Activated T-helper 17 cell treated with anti-CD3 and anti-CD28 coated beads, Interleukin-2, amount 50 U/mL, for 72 hours (primary cell): ENCODE measurements at places on chromosomes 4 and X. TPM values are rescaled to one million over a fixed set of nuclear protein-coding genes. Genes with fewer than 3 reads are reported as not detected.

GRCh38 chr4:5747738-5748375 lies 36.9 kb downstream of the EVC start:
- H3K4me1 ChIP-seq: no peaks in the 10 kb centered on the region
- no peak for ATAC-seq
- H3K27ac ChIP-seq: no peak overlapping the region
- no peak overlapping the region for H3K4me3 ChIP-seq

DNA sequence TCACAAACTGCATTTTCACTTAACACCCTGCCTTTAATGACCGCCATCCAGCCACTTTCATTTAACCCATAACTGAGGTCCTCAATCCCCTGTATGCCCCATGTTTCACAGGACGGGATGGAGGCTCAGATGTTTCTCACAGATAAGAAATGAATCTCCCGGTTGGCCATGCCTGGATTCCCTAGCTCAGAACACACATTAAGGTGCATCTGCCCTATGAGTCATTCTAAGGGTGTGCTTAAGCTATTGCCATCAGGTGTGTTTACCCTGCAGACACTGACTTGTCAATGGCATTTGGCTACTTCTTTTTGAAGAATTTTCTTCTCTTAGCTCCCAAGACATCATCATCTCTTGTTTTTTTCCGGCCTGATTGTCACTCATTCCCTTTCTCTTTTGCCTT lies 222.6 kb upstream of the SMIM31 start:
- no peak overlapping the region for H3K27ac ChIP-seq
- no peaks in the 10 kb centered on the region for H3K27me3 ChIP-seq
- H3K36me3 ChIP-seq: no peaks in the 10 kb centered on the region
- ATAC-seq: no peak
- no peak overlapping the region for H3K4me3 ChIP-seq
- H3K4me1 ChIP-seq: no peaks in the 10 kb centered on the region

GRCh38 chr4:38101563-38101962 lies 141.4 kb downstream of the PTTG2 start:
- ATAC-seq: no peak
- peaks cover 81% of the 10 kb centered on the region for H3K36me3 ChIP-seq
- H3K4me3 ChIP-seq: no peak overlapping the region
- H3K27me3 ChIP-seq: no peaks in the 10 kb centered on the region

GRCh38 chr4:143762511-143762910 lies 62.0 kb upstream of the FREM3 start:
- no peak for ATAC-seq
- H3K36me3 ChIP-seq: no peaks in the 10 kb centered on the region
- H3K27me3 ChIP-seq: no peaks in the 10 kb centered on the region
- no peak overlapping the region for H3K27ac ChIP-seq
- no peak overlapping the region for H3K4me3 ChIP-seq

DNA sequence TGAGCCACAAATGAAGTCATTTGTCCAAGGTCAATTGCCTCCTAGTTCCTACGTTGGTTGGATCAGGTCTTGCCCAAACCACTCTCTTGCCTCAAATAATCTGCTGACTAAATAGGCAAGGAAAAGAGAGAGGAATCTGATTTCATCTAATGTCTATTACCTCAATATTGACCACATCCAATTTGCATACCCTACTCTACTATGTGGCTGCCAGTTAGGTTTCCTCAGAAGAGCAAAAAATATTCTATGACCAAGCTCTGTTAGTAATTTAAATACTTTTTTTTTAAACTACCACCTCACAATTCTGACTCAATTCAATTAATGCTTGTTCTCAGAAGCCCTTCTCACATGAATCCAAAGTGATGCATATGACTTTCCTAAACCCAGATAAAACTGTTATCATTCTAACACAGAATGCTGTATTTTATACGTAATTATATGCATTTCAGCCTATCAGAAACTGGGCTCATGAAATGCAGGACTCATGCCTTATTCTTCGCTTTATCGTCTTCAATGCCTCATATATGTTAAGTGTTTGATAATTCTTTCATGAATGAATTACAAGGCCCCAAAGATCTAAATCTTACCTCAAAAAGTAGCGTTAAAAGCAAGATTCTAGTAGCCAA lies 98.6 kb downstream of the HUWE1 start:
- H3K36me3 ChIP-seq: peaks cover 100% of the 10 kb centered on the region
- H3K27me3 ChIP-seq: no peaks in the 10 kb centered on the region
- peak; percentile 59 for ATAC-seq
- no peak overlapping the region for H3K27ac ChIP-seq
- no peak overlapping the region for H3K4me3 ChIP-seq
- H3K4me1 ChIP-seq: peaks cover 4% of the 10 kb centered on the region

GRCh38 chr4:72205831-72206230 lies 174.0 kb downstream of the NPFFR2 start:
- no peaks in the 10 kb centered on the region for H3K36me3 ChIP-seq
- no peak overlapping the region for H3K4me3 ChIP-seq
- ATAC-seq: no peak

- ATAC-seq: peak; percentile 60
- no peaks in the 10 kb centered on the region for H3K36me3 ChIP-seq
- H3K27me3 ChIP-seq: no peaks in the 10 kb centered on the region
- H3K4me1 ChIP-seq: peaks cover 8% of the 10 kb centered on the region
- no peak overlapping the region for H3K4me3 ChIP-seq
Measured at GRCh38 chr4:145523117-145523516, 41.5 kb downstream of the SMAD1 start.

GRCh38 chr4:112894951-112895350 lies 154.5 kb upstream of the ANK2 start:
- H3K4me1 ChIP-seq: no peaks in the 10 kb centered on the region

GRCh38 chrX:105758754-105759153 lies 63.6 kb upstream of the NRK start:
- H3K27ac ChIP-seq: no peak overlapping the region
- no peaks in the 10 kb centered on the region for H3K27me3 ChIP-seq
- no peaks in the 10 kb centered on the region for H3K4me1 ChIP-seq

DNA sequence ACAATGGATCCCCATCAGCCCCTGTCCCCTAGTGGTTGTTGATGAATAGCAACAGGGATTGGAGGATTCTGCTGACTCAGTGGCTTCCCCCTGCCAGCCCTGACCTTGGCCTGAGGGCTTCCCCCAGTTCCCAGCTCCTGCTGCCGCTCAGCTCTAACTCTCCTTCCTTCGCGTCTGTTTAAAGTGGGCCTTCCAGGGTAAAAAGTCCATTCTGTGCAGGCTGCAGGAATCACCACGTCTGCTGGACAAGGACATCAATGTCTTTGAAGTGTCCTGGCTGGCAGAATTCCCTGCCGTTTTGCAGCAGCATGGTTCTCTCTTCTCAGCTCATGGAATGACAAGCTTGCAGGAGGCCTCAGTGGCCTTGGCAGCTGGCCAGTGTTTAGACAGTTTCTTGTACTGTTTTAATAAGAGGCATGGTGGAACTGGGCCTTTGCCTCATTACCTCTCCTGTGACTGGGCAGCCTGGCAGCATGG lies 152.5 kb upstream of the STX18 start:
- H3K27me3 ChIP-seq: no peaks in the 10 kb centered on the region
- H3K27ac ChIP-seq: no peak overlapping the region
- ATAC-seq: no peak
- H3K4me3 ChIP-seq: no peak overlapping the region

- H3K36me3 ChIP-seq: peaks cover 21% of the 10 kb centered on the region
- no peaks in the 10 kb centered on the region for H3K27me3 ChIP-seq
- no peaks in the 10 kb centered on the region for H3K4me1 ChIP-seq
Measured at GRCh38 chrX:130902783-130903613, at the start of gene ENOX2. ENOX2 (minus strand) TSS chrX:130903209; CDS start chrX:130703216, 199,993 bp downstream.

GRCh38 chr4:53656421-53656981 lies 65.2 kb upstream of the LNX1 start:
- ATAC-seq: no peak
- H3K4me3 ChIP-seq: no peak overlapping the region
- H3K27me3 ChIP-seq: peaks cover 10% of the 10 kb centered on the region
- H3K36me3 ChIP-seq: no peaks in the 10 kb centered on the region

DNA sequence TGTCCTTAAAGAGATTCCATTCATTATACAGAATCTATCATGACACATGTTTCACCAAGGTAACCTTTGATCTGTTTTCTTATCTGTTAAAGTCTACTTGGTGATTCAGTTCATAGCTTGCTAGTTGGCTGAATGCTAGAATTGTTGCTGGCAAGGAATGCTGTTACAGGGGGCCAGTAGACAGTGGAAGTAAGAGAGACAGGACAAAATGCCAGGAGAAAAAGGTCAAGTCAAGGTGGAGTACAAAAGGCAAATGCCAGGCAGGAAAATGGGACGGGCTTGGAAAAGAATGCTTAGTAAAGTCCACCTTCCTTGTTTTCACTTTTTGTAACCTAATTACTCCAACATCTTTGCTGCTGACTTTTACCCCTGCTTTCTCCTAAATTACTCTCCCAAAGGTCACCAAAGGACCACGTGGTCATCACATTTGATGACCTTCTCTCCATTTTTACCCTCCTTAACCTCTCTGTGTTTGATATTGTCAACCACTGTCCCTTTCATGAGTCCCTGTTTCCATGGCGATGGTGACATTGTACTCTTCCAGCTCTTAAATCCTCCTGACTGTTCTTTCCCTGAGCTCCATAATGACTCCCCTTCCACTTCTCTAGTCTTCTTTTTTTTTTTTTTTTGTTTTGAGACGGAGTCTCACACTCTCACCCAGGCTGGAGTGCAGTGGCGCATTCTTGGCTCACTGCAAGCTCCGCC lies 24.5 kb upstream of the TAPT1 start:
- H3K27ac ChIP-seq: no peak overlapping the region
- ATAC-seq: no peak
- peaks cover 11% of the 10 kb centered on the region for H3K36me3 ChIP-seq
- peaks cover 4% of the 10 kb centered on the region for H3K4me1 ChIP-seq
- H3K4me3 ChIP-seq: no peak overlapping the region
- H3K27me3 ChIP-seq: no peaks in the 10 kb centered on the region

GRCh38 chr4:52103319-52103718 lies 52.2 kb downstream of the SPATA18 start:
- no peaks in the 10 kb centered on the region for H3K27me3 ChIP-seq
- no peaks in the 10 kb centered on the region for H3K36me3 ChIP-seq
- no peak overlapping the region for H3K4me3 ChIP-seq
- no peak overlapping the region for H3K27ac ChIP-seq
- no peak for ATAC-seq
- no peaks in the 10 kb centered on the region for H3K4me1 ChIP-seq

DNA sequence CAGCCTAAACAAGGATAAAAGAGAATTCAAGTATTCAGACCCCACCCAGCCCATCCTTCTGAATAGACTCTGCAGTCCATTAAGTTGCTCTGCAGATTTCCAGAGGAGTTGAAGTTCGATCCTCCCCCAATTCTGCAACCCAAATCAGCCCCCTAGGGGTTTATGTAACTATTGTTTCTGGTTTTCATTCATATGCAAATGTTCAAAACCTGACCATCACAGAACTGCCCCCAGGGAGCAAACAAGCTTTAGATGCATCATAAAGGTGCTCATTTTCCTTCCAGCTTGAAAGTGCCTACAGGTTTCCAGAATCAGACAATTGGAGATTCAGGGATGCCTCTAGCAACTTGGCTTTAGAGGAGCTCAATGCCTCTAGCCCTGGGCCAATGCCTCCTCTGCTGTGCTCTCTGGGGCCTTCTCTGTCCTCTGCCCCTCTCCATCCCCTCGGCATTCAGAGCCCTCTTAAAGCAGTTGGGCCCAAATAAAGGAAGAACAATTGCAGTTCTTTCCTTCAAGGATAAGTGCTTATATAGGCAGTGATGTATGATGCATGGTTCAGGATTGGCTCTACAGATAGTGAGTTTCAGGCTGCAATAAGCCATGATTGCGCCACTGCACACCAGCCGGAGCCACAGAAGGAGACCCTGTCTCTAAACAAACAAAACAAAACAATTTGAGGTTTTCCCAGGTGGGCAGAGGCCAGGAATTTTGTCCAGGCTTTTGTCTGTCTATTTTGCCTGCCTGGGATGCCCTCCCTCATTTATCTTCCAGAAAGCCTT lies 23.5 kb upstream of the SPINK2 start:
- H3K4me1 ChIP-seq: no peaks in the 10 kb centered on the region
- H3K36me3 ChIP-seq: no peaks in the 10 kb centered on the region
- H3K27ac ChIP-seq: no peak overlapping the region
- H3K4me3 ChIP-seq: no peak overlapping the region

- H3K27ac ChIP-seq: no peak overlapping the region
- peaks cover 4% of the 10 kb centered on the region for H3K27me3 ChIP-seq
- no peaks in the 10 kb centered on the region for H3K36me3 ChIP-seq
- ATAC-seq: no peak
- peaks cover 4% of the 10 kb centered on the region for H3K4me1 ChIP-seq
- H3K4me3 ChIP-seq: no peak overlapping the region
Measured at GRCh38 chr4:147576084-147576483, 41.1 kb upstream of the TMEM184C start.

GRCh38 chr4:132297346-132297745 lies 851.7 kb upstream of the PCDH10 start:
- no peak overlapping the region for H3K27ac ChIP-seq
- H3K27me3 ChIP-seq: no peaks in the 10 kb centered on the region
- no peak for ATAC-seq
- no peaks in the 10 kb centered on the region for H3K36me3 ChIP-seq
- no peak overlapping the region for H3K4me3 ChIP-seq

DNA sequence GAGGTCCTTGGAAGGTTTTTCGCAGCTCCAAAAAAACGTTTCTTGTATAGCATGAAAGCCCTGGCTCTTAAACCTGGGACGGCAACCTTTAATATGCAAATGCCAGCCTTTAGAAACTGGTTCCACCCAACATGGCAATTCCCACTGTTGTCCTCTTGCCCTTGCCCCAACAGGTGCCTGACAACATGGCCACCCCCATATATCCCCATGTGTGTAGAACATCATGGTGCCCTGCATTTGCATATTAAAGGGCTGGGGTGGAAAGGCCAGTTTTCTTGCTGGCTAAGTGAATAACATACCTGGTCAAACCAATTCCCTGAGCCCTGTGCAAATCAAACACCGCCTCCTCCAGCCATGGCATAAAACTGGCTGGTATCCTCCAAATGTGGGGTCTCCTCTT lies 26.0 kb upstream of the GLRA3 start:
- H3K4me3 ChIP-seq: no peak overlapping the region
- no peak for ATAC-seq
- H3K36me3 ChIP-seq: no peaks in the 10 kb centered on the region
- H3K27ac ChIP-seq: no peak overlapping the region
- H3K27me3 ChIP-seq: no peaks in the 10 kb centered on the region

DNA sequence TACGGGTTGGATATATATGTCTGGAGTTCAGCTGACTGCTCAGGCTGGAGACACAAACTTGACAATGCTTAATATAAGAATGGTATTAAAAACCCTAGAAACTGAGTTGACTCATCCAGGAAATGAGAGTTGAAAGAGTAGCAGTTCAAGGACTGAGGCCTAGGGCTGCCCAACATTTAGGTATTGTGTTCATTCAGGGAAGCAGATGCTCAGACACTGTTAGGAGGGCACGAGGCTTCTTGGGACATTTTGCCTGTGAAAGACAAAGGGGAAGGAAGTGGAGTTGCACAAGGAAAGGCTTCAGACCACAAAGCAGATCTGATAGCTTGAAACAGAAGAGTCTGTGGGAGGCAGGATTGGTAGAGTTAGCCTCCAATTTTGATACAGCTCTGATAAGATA lies 52.0 kb upstream of the HS3ST1 start:
- H3K4me1 ChIP-seq: peaks cover 6% of the 10 kb centered on the region
- peak; percentile 81 for ATAC-seq
- H3K36me3 ChIP-seq: no peaks in the 10 kb centered on the region
- no peak overlapping the region for H3K4me3 ChIP-seq
- no peak overlapping the region for H3K27ac ChIP-seq
- H3K27me3 ChIP-seq: no peaks in the 10 kb centered on the region

The UGT2B10 gene
- total RNA-seq: not detected

The CXXC4 gene
- not detected for total RNA-seq

The MTNR1A gene
- not detected for total RNA-seq

The GRIA3 gene
- not detected for total RNA-seq

The CITED1 gene
- total RNA-seq: not detected

The POU3F4 gene
- total RNA-seq: not detected

The TEX13B gene
- not detected for total RNA-seq

The KDR gene
- not detected for total RNA-seq

The HHIP gene
- not detected for total RNA-seq
